ENCODE measurements at places on chromosomes 7 and 10.

- no peak for DNase-seq
Measured at GRCh38 chr7:23679898-23680413, at the start of gene FAM221A. FAM221A (plus strand) TSS chr7:23680199; CDS start chr7:23680219, 20 bp downstream.

DNA sequence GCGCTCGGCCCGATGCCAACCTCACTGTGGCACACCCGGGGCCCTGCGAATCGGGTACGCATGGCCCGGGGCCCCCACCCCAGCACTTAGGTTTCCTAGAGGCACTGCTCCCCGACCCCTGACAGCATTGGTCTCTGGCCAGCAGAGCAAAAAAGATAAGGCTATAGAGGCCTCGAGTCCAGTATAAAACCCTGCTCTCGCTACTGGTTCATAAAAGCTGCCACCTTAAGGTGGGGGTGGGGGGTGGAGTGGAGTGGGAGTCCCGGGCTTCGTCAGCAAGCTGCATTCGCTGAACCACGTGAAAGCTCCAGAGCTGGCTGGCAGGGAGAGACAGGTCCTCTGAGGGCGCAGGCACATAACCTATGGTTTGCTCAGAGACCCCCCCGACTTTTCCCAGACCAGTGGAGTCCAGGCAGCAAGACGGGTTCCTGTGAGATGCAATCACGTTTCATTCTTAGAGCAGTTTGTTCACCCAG, 1.3 kb downstream of the KAZALD1 start:
- no peak for DNase-seq

- no peak for DNase-seq
Measured at GRCh38 chr10:110209926-110210673, 2.7 kb downstream of the MXI1 start.

- no peak for DNase-seq
Measured at GRCh38 chr7:57425969-57426628, 23.9 kb upstream of the ZNF716 start.

- DNase-seq: no peak
Measured at GRCh38 chr7:135459951-135460567, 49.8 kb downstream of the CNOT4 start.

- peak; percentile 39 for DNase-seq
Measured at GRCh38 chr10:54478601-54479000, 322.4 kb downstream of the PCDH15 start.

GRCh38 chr10:118961436-118961835, 68.1 kb upstream of the NANOS1 start:
- DNase-seq: no peak

DNA sequence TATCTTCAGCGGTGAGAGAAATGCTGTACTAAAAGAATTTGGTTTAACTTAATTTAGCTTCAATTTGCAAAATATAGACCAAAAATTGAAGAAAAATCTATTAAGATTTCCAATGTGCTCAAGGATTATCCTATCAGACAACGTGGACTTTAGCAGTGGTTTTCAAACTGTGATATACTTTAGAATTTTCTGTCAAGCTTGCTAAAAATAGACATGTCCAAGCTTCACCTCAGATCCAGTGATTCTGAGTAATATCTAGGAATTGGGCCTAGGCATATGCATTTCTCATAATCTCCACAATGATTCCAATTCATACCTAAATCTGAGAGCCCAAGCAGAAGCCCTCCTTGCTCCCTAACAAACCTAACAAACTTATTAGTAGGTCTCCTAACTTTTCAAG, 3.4 kb downstream of the WASL start:
- DNase-seq: no peak

DNA sequence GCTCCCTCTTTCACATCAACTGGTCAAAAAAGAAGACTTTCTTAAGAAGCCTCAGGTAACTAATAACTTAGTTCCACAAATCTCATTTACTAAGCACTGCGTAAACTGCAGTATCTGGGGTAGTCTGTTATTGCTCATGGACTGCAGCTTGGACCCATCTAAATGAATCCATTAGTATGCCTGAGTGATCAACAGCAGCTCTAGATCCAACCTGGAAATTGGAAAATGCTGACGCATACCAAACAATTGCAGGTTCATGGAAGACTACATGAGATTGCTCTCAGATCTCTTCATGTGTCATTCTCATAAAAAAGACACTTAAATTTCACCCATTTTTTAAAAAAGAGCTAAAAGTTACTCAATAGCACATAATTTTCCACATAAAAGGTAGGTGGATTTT, 121.6 kb downstream of the IDE start:
- DNase-seq: no peak

DNA sequence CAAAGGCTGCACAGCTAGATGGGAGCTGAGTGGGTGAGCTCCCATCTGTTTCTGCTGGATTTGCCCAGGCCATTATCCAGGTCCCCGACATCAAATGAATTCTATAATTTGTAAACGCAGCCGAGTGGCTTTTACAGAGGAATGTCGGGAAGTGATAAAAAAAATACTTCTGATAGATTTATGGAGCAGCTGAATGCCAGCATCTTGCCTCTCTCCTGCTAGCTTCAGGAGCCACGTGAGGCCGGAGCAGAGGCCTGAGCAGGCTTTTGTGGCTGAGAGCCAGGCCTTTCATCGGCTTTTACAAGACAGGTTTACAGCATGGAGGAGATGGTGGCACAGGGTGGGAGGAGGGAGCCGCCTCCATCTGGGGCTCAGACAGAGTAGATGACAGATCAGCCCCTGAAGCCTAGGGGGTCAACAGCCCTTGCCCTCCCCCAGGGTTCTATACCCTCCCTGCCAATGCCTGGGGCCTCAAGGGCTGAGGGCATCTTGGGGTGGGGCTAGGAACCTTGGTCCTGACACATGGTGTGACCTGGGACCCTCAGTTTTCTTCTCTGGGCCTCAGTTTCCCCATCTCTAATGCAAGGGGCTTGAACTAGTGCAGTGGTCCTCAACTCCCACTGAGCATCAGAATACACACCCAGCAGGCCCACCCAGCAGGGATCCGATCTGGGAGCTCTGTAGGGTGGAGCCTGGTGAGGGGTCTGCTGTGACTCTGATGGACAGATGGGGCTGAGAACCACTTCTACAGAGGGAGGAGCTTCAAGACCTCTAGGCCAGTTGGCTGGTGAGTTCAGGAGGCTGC, 44.2 kb upstream of the PCBD1 start:
- DNase-seq: peak; percentile 19

- DNase-seq: no peak
Measured at GRCh38 chr10:81136261-81136660, 598.6 kb downstream of the SH2D4B start.

DNA sequence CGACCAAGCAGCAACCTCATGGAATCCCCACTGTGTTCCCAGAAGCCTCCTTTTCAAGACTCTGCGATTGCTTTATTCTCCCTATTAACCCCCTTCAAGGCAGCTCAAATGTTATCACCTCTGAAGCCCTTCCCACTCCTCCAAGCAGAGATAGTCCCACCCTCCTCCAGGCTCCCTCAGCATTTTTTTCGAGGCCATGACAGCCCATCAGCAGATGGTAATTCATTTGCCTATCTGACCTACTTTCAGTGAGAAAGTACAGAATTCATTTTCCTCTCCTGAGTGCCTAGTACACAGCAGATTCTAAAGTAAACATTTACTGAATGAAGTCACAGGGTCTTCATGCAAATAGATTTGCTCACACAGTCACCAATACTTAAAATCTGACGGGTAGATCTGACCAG, 47.8 kb downstream of the HERPUD2 start:
- DNase-seq: no peak

GRCh38 chr10:85548034-85548433, 818.6 kb downstream of the GRID1 start:
- DNase-seq: peak; percentile 23

- DNase-seq: no peak
Measured at GRCh38 chr10:30238836-30239235, 110.2 kb downstream of the MTPAP start.

- no peak for DNase-seq
Measured at GRCh38 chr10:47379901-47380300, 4.2 kb downstream of the ZNF488 start.

GRCh38 chr7:137753948-137754851, 92.6 kb downstream of the DGKI start:
- no peak for DNase-seq

DNA sequence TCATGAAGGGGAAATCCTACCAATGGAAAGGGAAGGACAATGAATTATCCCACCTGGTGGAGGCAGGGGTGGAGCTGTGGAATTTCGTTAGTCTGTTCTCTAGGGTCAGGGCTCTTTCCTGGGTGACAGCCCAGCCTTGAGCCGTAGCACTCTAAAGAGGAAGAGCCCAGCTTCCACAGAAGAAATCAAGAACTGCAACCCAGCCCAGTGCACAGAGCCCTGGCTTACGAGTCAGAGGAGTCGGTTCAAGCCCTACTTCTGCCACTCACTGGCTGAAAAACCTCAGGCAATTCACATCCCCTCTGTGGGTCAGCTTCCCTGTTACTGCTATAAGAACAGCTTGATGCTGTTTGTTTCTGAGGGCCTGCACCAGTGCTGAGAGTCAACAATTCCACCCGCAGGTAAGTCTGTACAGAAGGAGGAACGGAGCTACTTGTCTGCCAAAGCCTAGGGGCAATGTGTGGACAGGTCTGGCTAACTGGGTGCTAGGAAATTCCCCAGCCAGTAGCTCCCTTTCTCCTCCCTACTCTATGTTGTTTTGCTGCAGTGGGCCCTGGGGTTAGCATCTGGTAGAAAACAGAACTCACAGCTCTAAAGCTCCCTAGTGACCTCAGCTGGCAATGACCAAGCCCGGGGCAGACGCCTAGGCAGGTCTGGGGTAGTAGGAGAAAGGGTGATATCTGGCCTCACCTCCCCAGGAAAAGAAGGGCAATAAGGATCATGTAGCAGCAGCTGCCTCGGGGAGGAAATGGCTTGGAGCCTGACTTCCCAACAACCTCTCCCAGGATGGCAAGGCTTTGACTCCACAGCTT, 3.3 kb downstream of the AVPI1 start:
- DNase-seq: no peak

DNA sequence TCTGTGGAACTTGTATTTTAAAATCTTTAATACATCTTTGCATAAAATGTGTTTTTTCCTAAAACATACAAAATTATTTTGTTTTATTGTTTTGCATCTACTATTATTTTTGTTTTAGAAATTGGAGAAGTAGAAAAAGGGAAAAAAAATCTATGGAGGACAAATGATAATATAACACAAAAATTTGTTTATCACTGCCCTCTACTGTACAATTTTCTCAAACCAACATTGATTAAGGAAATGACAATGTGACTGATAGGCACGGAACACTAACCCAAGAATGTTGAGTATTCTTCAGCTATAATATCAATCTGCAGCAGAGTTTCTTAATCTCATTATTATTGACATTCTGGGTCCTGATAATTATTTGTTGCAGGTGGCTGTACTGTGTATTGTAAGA, 9.5 kb upstream of the ING3 start:
- no peak for DNase-seq

DNA sequence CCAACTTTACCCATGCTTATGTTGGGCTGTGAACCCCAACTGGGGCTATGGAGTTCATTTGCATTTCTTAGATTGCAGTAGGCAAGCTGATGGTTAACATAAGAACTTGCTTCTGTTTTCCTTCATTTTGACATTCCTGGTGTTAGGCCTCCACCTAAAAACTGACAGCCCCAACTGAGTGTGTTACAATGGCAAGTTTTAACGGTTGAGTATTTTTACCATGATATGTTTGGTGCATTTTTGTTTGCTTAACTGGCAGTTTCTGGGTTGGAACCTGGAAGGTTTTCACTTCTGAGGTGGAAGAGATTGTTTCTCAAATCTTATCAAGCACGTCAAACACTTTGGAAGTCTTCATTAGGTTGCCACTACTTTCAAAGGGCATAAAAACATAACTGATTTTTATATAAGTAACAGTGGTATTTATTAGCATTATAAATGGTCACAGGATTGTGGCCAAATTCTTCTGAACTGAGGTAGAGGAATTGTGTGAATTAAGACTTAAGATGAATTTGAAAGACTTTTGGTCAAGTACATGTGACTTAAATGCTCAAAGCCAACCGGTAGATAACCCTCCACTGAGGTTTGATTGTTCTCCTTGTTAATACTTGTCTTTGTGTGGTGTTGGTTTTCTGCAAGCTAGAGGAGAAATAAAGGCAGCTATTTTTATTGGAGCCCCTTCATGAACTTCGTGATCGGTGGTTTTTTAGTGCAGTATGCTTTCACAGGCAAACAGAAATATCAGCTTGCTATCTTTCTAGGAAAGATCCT, 2.8 kb downstream of the BMI1 start:
- DNase-seq: peak; percentile 50

GRCh38 chr10:119328223-119328622, 120.9 kb downstream of the GRK5 start:
- no peak for DNase-seq

DNA sequence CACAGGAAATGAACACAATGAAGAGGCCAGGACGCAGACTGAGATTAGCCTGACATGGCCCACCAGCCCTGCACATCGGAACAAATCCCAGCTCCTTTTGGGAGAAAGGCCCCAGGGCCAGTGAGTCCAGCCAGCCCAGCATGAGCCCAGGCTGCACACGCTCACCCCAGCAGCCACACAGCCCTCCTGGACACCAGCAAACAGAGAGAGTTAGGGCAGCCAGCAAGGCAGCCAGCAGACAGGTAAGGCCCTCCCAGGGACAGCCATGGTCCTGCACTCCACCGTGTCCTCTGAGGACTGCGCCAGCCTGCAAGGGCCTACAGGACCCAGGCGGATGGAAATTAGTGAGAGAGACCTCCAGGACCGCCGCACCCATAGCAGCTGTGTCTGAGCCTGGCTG, 8.1 kb upstream of the GRID1 start:
- DNase-seq: no peak

GRCh38 chr7:22578007-22578733, 78.2 kb upstream of the STEAP1B start:
- no peak for DNase-seq

DNA sequence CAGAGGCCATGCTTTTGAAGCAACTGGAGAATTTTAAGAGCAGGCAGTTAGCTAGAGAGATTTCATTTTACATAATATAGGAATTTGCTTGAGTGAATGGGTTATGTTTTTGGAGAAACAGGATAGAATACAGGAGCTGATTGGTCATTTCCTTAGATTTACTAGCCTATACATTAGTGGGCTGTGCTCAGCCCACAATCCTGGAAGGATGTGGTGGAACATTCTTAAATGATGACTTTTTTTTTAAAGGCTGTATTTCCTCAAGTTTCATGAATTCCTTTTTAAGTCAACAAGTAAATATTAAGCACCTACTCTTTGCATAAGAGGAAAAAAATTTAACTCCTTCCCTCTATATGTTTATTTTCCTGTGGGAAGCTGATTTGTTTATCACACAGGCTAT, 314.4 kb upstream of the BMPER start:
- no peak for DNase-seq

GRCh38 chr10:13238271-13239077, 4.3 kb upstream of the UCMA start:
- no peak for DNase-seq

Measured in HAP-1 (cell line).